ENCODE measurements at places on chromosomes 16 and 17.

- no peak for DNase-seq
These were observed 39.2 kb downstream of the SLC7A5 start for GRCh38 chr16:87829988-87830672.

DNA sequence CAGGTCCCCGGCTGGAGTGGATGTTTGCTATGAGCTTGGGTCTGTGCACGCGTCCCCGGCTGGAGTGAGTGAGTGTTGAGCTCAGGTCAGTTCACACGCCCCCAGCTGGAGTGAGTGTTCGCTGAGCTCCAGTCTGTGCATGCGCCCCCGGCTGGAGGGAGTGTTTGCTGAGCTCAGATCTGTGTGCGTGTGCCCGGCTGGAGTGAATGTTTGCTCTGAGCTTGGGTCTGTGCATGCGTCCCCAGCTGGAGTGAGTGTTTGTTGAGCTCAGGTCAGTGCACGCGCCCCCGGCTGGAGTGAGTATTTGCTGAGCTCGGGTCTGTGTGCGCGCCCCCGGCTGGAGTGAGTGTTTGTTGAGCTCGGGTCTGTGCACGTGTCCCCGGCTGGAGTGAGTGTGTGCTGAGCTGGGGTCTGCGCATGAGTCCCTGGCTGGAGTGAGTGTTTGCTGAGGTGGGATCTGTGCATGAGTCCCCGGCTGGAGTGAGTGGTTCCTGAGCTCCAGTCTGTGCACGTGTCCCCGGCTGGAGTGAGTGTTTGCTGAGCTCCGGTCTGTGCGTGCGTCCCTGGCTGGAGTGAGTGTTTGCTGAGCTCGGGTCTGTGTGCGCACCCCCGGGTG, 284.2 kb downstream of the SNX29 start:
- DNase-seq: no peak

DNA sequence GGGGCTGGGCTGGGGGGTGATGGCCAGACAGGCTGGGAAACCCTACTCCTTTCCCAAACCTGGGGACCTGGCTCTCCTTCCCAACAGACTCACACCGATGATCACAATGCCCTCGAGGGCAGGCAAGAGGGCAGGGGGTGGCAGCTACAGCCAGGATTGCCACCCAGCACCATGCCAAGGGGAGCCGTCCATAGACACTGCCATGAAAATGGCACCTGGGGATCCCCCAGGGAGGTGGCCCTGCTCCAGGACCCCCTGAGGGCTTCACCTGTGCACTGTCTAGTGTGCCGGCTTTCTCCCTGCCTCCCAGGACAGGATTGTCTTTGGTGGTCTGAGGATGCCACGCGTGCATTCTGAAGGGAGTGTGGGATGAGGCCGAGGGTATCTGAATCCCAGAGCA, 24.6 kb downstream of the RPH3AL start:
- no peak for DNase-seq

GRCh38 chr16:71201556-71201955, 29.0 kb downstream of the HYDIN start:
- no peak for DNase-seq

- DNase-seq: no peak
These were observed 284.1 kb downstream of the SOX9 start for GRCh38 chr17:72404872-72405271.

DNA sequence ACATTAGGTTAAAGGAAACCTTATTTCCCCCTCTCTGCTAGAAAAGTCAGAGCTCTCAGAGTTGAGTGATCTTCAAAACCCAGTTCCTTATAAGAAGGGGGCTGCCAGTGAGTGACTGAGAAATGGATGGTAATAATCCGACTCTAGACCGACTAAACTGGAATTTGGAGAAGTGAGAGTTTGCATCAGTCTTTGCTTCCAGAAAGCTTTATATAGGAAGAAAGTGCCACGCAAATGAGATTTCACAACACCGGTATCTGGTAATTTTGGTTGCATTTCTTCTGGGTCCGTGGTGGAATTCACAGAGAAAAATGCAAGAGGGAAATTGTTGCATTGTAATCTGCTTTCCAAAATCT, 271.4 kb downstream of the MAF start:
- DNase-seq: no peak

DNA sequence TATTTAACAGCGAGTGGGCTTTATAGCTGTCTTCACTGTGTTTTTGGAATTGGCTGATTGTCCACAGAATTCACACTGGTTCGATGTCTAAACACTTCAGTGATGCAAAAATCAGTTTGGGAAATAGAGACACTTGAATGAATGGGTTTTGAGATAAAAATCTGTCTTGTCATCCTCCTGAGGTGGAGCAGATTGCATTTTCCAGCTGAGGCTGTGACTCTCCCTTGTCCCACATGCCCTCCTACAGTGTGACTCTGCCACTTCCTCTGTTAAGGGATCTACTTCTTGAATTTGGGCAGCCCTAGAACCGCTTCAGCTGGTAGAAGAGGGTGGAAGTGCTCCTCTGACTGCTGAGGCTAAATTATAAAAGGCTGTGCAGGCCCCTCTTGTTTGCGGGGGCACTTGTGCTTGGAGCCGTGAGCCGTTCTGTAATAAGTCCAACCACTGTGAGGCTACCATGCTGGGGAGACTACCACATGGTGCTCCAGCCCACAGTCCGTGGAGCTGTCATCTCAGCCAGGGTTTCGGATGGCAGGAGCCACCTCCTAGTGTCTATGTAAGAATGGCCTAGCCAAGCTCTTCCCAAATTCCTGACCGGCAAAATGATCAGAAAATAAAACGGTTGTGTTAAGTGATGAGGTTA, 175.9 kb downstream of the SPECC1 start:
- no peak for DNase-seq

- DNase-seq: no peak
These were observed 197.9 kb downstream of the RBFOX3 start for GRCh38 chr17:79412886-79413390.

DNA sequence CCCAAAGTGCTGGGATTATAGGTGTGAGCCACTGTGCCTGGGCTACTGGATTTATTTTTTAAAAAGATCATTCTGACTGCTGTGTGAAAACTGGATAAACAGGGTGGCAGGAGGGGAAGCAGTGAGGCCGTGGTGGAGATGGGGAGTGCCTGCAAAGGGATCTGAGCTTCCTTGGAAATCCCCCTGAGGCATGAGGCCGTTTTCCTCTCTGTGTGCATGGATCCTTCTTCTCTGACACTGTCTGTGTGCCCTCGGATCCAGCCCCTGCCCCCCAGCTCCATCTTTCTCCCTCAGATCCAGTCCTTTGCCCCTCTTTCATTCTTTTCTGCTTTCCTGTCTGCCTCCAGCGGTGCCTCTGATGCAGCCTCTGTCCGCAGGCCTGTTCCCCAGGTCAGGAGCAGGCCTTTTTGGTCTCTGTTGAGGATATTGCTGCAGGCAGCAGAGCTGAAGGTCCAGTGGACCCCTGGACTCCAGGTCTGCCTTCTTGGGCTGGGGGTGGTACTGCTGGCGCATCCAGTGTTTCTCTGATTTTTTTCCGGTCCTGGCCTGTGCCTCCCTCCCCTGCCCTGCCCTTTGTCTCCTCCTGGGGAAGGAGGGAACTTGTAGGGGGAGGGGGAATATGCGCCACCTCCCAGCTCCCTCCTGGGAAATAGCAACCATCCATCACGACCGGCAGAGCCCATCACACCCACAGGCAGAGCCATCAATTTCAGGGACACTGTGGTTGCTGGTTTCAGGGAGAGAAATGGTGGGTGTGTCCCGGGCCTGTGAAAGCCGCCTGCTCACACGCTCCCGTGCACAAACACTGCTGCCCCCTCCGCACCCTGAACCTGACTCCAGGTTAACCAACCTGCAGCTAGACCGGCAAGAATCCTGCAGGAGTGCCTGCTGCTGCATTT, 17.0 kb downstream of the MGAT5B start:
- DNase-seq: no peak

GRCh38 chr17:14813649-14814370, 451.3 kb downstream of the PMP22 start:
- DNase-seq: peak; percentile 2

DNA sequence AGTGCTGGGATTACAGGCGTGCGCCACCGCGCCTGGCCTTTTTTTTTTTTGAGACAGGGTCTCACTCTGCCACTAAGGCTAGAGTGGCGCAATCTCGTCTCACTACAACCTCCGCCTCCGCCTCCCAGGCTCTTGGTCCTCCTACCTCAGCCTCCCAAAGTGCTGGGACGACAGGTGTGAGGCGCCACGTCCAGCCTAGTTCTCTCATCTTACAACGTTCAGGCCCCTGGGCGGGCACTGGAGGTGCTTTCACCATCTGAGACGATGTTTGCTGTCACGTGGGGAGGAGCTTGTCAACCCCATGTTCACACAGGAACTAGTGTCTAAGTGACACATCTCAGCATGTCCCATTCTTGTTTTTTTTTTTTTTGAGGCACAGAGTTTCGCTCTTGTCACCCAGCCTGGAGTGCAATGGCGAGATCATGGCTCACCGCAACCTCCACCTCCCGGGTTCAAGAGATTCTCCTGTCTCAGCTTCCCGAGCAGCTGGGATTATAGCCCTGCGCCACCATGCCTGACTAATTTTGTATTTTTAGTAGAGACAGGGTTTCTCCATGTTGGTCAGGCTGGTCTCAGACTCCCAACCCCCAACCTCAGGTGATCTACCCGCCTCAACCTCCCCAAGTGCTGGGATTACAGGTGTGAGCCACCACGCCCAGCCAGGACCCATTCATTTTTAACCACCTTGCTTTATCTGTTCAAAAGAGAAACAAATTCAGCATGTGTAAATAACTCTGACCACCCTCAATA, 5.2 kb upstream of the FANCA start:
- no peak for DNase-seq

- no peak for DNase-seq
These were observed 3.2 kb downstream of the TTC19 start for GRCh38 chr17:16002708-16003260.

- no peak for DNase-seq
These were observed 1.1 kb upstream of the MYH11 start for GRCh38 chr16:15857724-15858560.

- no peak for DNase-seq
These were observed 146.4 kb upstream of the KCNJ16 start for GRCh38 chr17:69928611-69929010.

DNA sequence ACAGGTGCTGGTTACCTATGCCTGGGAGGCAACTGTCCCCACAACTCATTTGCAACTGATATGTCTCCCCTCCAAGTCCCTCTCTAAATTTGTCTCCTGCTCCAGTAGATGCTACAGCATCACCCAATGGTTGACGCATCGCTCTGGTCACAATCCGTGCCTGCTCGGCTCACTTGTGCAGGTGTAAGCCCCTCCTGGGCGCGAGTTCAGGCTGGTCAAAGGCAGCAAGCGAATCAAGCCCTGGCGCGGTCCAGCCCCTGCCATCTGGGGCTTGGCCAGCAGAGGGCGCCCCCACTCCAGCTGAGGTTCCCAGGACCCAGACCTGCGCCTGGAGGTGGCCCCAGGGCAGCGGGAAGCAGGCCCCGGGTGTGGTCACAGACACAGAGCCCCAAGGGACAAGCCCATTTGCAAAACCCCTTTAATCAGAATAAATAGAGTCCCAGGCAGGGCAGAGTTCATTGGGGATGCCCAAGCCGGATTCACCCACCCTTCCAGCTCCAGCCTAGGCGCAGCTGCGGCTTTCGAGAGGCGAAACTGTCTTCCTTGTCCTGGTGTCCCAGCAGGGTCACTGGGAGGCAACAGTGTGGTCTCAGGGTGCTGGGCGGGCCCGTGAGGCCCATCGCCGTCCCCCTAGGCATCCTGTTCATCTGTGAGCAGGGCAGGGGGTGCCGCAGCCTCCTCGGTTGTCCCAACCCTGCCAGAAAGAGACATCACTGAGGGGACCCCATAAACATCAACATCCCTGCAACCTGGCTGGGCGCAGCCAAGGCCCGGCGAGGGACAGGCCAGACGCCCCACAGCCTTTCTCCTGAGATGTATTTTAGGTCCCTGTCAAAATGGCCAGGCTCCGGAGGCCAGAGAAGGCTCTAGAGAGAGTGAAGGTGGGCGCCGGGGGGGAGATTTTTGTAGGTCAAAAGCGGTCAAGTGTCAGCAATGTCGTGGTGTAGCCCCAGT, 15.8 kb downstream of the TMC6 start:
- DNase-seq: peak; percentile 84

DNA sequence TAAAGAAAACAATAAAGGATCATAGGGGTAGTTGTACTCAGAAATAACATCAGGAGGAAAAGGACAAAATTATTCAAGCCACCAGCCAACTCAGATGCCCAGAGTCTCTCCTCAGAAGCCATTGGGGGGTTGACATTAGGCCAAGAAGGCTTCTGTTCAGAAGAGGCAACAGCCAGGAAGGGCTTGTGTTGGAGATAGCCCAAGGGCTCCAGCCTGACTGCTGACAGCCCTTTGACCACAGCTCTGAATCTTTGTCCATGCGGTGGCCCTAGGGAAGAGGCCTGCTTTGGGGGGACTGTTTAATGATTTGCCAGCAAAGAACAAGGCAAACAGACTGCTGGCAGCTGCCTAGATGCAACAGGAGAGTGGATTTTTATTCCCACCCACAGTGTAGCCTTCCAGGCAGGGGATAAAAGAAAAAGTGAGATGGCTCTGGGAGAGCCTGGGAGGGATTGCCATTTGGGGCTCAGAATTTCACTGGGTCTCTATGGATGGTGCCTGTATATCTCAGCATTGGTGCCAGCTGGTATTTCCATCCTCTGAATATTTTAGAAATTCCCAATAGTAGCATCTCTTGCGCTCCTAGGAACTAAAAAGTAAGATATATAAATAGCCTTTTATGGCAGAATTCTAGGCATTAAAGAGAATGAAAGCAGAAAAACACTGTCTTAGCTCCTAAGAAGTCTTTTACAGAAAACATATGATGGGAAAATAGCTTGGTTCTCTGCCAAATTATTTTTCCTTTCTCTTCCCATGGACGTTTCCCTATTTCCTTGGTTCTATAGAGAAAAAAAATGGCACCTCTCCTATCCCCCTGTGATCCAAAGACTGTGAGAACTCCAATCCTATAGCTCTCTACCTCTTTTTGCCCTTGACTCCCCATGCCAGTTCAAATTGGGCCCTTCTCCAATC, 29.4 kb upstream of the SUPT4H1 start:
- DNase-seq: no peak

Measured in T-helper 9 cell (primary cell).